Endothelial cell (in vitro differentiated cells): ENCODE measurements at places on chromosomes 3 and 15.

GRCh38 chr3:185583925-185584324 lies 2.2 kb upstream of the SENP2 start:
- DNase-seq, result no peak

DNA sequence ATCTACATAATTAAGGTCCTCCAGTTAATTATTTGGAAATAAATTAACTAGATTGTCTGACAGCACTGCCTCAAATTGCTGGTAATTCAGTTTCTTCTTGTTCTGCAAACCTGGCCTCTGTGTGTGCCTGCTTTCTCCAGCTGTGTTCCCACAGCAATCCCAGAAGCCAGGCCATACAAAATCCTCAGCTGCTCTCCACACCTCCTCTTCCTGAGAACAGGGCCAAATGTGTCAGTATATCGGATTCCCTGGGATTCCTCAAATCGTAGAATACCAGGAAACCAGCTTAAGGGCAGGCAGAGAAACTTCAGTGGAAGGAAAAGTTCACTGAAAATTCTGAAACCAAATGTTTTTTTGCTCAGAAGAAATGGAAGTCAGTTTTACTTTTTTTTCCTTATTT lies 261.4 kb downstream of the ZMAT3 start:
- no peak for DNase-seq

DNA sequence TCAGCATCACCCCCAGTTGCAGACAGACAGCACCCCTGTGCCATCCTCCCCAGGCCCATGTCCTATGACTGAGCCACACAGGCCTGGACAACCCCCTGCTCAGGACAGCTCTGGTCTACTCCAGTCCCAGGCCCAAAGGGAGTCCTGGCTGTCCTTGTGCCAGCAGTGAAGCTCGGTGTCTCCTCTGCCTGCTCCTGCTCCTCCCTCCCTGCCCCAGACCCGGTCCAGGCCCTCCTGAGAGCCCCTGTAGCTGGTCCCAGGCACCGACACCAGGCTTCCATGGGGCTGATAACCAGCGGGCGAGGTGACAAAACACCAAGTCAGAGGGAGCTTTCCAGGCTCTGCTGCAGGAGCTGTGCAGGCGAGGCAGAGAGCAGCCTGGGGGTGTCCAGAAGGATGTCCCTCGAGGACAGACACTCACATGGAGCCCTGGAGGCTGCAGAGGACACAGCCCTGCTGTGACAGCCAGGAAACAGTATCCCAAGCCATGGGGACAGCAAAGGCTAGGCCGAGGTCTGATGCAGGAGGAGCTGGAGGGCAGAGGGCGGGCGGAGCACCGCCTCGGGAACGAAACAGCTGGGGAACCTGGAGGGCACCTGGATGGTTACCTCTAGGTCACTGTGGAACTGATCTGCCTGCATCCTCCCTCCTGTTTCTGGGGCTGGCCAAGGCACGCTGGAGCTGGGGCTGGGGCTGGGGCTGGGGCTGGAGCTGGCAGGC lies 103.8 kb upstream of the PRR20G start:
- no peak for DNase-seq

GRCh38 chr3:119529883-119530282 lies 29.5 kb downstream of the CD80 start:
- no peak for DNase-seq

GRCh38 chr15:41882689-41883483 lies 11.0 kb downstream of the SPTBN5 start:
- DNase-seq, result no peak

GRCh38 chr3:138600100-138600745 lies 6.2 kb upstream of the CEP70 start:
- no peak for DNase-seq

DNA sequence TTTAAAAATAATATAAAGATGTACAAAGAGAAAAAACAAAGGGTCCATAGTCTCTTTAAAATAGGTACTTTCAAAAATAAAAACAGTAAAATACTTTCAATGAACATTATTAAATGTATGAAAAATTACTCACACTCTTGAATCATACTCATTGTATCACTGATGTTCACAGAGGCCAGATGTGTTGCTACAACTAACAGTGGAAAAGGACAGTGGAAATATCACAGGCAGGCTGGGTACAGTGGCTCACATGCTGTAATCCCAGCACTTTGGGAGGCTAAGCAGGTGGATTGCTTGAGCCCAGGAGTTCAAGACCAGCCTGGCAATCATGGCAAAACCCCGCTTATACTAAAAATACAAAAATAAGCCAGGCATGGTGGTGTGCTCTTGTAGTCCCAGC lies 26.8 kb downstream of the NPHP3 start:
- DNase-seq, result no peak

DNA sequence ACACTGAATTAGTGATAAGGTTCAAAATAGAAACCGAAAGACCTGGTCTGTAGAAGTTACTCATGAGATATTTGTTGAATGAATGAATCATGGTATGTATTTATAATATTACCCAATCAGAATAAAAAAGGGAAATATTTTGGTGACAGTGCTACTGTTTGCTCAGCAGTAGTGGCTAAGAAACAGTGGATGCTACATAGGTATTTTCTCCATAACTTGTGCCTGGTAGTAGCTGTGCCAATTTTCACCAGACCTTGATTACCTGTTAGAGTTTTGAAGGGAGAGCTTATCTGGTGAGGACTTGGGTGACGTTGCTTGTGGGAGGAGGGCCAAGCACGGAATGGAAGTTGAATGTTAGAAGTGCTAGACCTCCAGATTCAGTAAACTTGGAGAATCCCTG lies 14.3 kb downstream of the LIMD1 start:
- no peak for DNase-seq

GRCh38 chr15:79562403-79562815 lies 130.3 kb downstream of the MINAR1 start:
- DNase-seq, result no peak

GRCh38 chr15:44308415-44308814 lies 19.9 kb downstream of the GOLM2 start:
- DNase-seq, result no peak

- DNase-seq, result no peak
These were observed 24.4 kb downstream of the MOBP start for GRCh38 chr3:39491733-39492350.

DNA sequence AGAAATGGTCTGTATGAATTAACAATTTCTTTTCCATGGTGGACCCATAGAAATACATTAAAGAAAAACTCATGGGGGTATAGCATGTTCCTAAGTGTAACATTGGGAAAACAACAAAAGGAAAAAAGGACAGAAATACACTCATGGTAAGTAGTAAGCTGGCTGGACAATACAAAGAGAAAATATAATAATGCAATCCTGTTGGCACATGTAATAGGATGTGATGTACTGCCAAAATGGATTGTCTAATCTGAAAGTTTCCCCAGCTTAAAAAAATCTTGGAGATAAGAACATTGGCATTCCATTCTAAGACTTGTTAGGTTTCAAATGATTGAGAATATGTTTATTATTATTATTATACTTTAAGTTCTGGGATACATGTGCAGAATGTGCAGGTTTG lies 128.1 kb downstream of the MBNL1 start:
- DNase-seq, result no peak
